ENCODE measurements at places on chromosomes 4 and X.

DNA sequence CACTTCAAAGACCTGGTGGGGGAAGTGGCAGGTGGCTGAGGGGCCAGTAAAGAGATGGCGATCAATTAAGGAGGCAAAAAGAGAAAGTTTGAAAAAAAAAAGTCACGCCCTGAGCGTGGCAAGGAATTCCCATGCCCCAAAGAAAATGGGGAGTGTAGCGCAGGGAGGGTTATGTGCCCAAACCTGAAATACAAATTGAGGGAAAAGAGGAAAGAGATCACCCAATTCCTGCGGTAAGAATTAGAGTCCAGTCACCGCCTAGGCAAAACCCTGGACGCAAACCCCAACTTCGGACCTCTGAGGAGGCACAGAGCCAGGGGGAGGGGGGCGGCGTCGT is 595 bp downstream of the ENOX2 start:
- no peak for DNase-seq

DNA sequence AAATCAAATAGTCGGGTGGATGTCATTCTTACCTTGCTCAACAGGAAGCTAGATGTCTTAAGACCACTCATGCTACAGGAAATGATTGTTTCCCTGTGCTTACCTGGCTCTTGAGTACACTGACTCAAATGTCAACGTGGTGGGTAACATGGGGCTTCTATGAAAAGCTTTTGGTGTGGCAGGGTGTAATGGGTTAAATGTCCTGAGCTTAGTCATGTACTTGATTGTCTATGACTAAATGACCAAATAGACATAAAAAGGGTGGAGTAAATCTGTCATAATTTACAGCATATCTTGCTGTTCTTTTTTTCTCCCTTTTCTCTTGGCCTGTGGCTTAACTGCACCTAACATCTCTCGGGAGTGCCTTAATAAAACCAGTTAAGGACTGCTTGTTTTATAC is 44.9 kb downstream of the CCNG2 start:
- DNase-seq, result no peak

GRCh38 chr4:158768555-158769174 is at the start of gene FNIP2:
Gene FNIP2, plus strand, starts transcription at chr4:158769026. Its CDS starts 187 bp downstream, at chr4:158769213.
- peak; percentile 47 for DNase-seq

- DNase-seq, result no peak
These were observed 64.6 kb downstream of the CNKSR2 start for GRCh38 chrX:21438792-21439191.

DNA sequence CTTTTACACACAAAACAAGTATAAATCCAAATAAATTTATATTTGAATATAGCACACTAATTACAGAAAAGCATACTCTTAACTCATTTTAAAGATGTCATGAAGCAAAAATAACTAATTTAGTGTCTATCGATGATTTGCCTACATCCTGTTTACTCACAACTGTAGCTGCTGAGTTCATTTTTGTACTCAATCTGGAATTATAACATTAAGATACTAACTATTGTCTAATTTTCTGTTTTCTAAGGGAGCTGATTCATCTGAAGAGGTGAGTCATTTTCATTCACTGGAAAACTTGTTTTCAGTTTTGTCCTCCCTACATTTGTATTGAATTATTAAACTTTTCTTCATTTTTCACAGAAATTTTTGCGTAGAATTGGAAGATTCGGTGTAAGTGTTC is 3.7 kb downstream of the STATH start:
- DNase-seq, result no peak

DNA sequence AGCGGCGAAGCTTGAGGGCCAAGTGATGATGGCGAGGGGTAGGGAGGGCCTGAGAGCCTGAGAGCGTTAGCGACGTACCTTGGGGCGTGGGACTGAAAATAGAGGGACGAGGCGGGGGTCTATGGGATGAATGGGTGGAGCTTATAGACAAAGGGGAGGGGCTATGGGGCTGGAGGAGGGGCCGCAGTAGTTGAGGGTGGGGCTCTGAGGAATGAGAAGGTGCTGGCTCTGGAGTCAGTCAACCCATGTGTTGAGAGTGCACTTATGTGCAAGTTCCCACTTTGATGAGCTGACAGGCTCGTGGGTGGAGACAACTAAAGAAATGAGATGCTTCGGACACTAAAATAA is 488 bp downstream of the TBC1D25 start:
- peak; percentile 31 for DNase-seq

- DNase-seq, result no peak
These were observed 287.7 kb upstream of the EMCN start for GRCh38 chr4:100805538-100805937.

DNA sequence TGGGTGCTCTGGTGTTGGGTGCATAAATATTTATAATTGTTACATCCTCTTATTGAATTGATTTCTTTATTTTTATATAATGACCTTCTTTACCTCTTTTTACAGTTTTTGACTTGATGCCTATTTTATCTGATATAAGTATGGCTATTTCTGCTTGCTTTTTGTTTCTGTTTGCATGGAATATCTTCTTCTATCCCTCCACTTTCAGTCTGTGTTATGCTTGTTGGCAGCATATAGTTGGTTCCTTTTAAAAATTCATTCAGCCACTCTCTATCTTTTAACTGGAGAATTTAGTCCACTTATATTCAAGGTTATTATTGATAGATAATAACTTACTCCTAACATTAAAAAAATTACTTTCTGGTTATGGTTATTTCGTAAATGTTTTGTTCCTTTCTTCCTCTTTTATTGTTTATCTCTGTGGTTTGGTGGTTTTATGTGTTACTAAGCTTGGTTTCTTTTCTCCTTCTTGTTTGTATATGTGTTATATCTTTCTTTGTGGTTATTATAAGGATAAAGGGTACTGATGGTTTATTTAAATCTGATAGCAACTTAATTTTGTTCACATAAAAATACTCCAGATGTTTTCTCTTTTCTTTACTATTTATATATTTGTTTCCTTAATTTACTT is 69.5 kb downstream of the IL15 start:
- no peak for DNase-seq

DNA sequence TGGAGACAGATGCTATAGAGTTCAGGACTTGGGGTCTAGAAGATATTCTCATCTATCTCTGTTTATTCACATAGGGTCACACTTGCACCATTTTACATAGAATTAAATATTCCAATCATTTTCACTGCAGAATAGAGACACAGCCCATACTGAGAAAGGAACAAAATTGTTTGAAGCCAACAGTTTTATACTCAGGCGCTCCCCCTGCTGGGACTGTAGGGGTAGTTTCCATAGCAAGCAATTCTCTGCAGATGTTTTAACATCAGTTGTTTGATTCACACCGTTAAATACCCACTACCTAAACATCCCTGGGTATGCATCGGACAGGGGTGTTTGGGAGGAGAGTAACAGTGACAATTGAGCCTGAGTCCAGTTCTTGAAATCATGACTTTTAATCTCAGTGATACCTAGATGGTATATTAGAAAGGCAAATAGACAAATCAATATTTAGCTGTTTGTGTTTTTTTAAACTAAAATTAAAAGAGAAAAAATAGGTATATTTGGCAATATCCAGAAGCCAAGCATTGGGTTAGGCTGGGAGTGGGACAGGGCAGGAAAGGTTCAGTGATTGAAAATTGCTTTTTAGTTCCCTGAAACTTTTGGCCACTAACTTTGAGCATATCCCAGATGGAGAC is 33.8 kb downstream of the LONRF3 start:
- DNase-seq, result peak; percentile 7

- no peak for DNase-seq
These were observed 471.5 kb downstream of the SPRY1 start for GRCh38 chr4:123867910-123868587.

GRCh38 chr4:43776371-43776770 is 672.2 kb downstream of the KCTD8 start:
- DNase-seq, result no peak

- DNase-seq, result no peak
These were observed 57.8 kb upstream of the NKX1-1 start for GRCh38 chr4:1463927-1464540.

DNA sequence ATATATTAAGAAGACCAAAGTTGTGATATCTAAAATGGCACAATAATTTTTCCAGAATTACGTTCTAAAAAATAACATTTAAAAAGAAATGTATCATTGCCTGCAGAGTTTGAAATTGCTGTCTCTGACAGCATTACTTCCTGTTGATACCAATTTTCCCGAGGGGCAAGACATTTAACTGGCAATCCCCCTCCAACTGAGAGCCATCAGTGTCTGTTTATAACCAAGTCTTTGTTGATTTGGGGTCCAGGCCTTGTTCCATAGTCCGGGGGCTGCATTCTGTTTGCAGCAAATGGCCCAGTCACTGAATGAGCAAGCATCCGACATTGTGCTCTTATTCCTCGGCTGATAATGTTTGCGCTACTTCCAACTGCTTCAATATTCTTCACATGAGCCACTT is 231.5 kb downstream of the NAF1 start:
- DNase-seq, result no peak

DNA sequence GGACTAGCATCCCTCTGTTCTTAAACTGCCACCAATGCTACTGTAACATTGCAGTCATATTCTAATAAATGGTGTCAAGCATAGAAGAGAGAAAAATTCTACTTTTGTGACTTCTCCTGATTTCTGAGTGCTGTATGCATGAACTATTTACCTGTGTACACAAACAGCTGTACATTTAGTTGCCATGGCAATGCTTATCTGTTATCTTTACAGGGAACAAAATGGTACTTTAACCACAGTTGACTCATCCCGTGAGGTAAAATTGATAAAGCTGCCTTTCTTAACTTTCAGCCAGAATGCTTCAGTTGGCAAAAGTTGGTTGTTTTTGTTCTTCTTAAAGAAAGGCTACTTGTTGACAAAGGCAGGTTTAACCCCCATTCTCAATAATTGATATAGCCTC is 587.5 kb upstream of the MAGEB2 start:
- no peak for DNase-seq

GRCh38 chr4:8368998-8369397 is 71.5 kb downstream of the ACOX3 start:
- DNase-seq, result no peak

GRCh38 chr4:165175879-165176278 is 31.5 kb upstream of the KLHL2 start:
- no peak for DNase-seq

- no peak for DNase-seq
These were observed 241.4 kb upstream of the CLNK start for GRCh38 chr4:10925996-10926395.

DNA sequence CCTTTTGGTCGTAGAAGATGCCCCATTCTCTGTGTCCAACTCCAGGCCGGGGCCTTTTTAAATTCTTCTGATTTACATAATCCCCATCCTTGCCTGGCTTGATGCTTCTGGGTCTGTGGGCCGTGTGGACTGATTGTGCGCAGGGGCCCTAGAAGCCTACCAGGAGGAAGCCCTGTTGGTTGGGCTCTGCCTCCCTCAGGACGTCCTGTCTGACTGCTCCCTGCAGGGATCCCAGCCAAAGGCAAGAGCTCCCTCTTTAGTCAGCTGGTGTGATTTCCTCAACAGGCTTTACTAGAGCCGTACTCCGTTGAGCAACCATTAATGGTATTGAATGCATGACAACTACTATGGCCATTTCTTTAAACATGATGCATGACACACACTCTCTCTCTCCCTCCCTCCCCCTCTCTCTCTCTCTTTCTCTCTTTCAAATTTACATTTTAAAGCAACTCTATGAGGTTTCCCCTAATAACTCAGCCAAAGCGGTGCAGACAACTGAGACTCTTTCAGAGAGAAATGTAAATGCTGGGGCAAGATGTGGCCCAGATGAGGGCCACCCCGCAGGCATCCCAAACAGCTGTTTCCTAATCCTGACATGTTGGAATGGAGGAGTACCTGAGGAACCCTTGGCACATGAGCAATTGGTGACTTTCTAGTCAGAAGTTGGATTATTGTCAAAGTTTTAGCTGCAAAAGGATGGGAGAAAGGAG is 117.3 kb downstream of the DRD5 start:
- no peak for DNase-seq

- DNase-seq, result no peak
These were observed 634.5 kb downstream of the DMD start for GRCh38 chrX:32576885-32577284.

GRCh38 chr4:177266506-177266905 is 43.2 kb upstream of the NEIL3 start:
- no peak for DNase-seq

GRCh38 chr4:186685767-186686183 is 37.9 kb downstream of the FAT1 start:
- DNase-seq, result no peak

DNA sequence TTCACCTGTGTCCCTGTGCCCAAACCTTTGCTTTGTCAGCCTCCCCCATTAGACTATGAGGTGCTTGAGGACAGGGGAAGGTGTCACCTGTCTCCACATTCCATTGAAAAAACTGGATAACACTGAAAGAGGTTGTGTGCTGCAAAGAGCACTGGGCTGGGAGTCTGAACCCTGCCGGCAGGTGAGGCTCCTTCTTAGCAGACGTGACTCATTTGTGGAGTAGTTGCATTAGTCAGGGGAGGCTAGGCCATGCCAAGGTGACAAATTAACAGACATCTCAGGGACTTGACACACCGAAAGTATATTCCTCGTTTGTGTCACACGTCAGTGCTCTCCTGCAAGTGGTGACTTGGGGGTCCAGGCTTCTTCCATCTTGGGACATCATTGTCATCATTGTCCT is 95.9 kb upstream of the STX18 start:
- DNase-seq, result no peak

- no peak for DNase-seq
These were observed 6.8 kb upstream of the CEP135 start for GRCh38 chr4:55941881-55942396.

- DNase-seq, result no peak
These were observed 54.8 kb downstream of the ZFX start for GRCh38 chrX:24204331-24204730.

GRCh38 chr4:8754634-8755589 is 116.7 kb downstream of the HMX1 start:
- DNase-seq, result no peak

DNA sequence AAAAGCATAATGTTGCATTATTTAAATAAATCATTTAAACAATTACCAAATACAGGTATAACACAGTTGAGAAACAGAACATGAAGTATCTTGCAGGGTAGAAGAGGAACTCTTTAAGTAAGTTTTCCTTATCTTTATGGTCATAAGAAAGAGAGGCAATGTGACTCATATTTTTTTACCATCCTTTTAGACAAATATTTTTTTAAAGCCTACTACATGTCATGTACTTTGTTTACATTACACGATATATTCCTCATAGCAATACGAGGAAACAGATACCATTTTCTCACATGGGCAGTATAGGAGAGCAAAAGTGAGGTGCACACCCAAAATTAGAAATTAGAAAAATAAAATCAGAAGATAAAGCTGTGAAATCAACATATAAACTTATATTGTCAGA is 49.3 kb upstream of the EPHA5 start:
- no peak for DNase-seq

DNA sequence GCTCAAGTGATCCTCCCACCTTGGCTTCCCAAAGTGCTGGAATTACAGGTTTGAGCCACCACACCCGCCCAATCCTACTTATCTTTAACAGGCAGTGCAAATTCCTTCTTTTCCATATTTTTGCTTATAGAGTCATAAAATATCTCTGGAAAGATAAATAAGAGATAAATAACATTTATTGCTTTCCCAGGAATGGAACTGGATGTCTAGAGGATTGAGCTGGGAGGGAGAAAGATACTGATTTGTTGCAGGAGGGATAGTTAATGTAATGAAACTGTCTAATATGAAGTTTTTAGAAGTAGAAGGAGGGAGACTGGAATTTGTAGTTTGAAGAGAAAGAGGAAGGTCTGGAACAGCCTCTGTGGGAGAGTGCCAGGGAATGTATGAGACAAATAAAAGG is 20.2 kb downstream of the ITGB1BP2 start:
- no peak for DNase-seq
